ENCODE measurements at places on chromosomes 11 and 22. TPM values are rescaled to one million over a fixed set of nuclear protein-coding genes. Genes with fewer than 3 reads are reported as not detected.

GRCh38 chr11:12251666-12252560 is 125.5 kb upstream of the PARVA start:
- DNase-seq, result no peak

DNA sequence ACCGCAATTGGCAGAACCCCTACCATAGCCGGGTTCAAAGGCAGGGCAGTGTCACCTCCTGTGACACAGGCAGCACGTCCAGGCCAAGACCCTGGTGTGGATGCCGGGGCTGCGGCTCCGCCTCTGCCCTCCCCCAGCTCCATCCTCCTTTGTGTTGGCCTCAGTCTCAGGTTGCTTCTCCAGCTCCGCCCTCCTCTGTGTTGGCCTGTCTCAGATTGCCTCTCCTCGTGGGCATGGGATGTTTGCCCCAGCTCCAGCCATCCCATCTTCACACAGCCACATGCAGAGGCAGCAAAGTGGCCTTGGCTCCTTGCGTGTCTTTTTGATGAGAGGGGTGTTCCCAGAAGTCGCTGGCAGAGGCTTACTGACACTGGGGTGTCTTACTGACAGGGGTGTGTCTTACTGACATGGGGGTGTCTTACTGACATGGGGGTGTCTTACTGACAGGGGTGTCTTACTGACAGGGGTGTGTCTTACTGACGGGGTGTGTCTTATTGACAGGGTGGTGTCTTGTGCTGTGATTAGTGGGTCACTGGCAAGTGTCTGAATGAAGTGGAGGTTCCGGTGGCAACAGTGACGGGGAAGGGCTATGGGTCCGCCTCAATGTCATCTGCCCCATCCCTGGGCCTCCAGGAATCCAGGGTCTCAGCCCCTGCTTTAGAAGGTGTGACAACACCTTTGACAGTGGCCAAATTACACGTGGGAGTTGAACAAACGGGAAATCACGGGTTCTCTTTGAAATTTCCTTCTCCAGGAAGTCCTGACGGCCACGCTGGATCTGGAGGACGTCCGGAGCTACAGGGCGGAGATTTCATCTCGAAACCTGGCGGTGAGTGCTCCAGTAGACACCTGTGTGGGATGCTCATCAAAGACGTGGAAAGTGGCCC is 24.9 kb downstream of the NADSYN1 start:
- peak; percentile 93 for DNase-seq

GRCh38 chr11:75194147-75194546 is 43.2 kb downstream of the SLCO2B1 start:
- no peak for DNase-seq

DNA sequence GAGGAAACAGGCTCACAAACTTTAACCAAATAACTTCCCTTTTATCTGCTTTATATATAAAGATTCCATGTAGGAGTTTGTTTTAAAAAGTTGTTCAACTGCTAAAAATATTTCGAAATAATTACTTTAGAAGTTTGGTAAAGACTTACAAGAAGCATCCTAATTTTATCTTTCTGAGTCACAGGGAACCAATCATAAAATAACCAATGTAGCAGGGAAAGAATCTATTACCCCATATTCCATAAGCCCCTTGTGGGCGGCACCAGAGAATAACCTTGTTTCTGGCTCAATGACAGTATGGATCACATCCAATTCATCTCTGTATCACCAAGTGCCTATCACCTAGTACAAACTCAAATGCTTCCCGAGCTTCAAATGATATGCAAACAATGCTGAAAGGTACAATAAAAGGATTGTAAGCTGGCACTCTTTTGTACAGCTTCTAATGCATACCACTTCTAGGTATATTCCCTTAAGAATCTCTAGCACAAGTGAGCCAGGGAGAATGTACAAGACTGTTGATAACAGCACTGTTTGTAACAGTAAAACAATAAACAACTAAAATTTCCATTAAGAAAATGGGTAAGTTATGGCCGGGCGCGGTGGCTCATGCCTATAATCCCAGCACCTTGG is 158.4 kb downstream of the ATG16L2 start:
- DNase-seq, result no peak

Gene FXYD6
- 32.8 TPM for total RNA-seq

Gene FOLR3
- not detected for total RNA-seq
